ENCODE measurements at places on chromosomes 2 and 18.

- no peak for DNase-seq
Measured at GRCh38 chr2:173716458-173717052, 248.6 kb downstream of the SP3 start.

DNA sequence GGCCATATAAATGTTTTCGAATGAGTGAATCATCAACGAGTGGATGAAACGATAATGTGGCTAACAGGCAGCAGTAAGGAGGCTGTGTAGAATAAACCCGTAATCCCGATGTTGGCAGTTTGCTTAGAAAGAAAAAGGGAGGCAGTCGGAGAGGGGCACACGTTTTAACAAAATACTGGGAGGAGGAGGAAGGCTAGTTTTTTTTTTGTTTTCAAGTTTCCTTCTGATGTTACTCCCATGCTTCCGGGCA is 476 bp upstream of the MSH2 start:
- DNase-seq, result no peak

DNA sequence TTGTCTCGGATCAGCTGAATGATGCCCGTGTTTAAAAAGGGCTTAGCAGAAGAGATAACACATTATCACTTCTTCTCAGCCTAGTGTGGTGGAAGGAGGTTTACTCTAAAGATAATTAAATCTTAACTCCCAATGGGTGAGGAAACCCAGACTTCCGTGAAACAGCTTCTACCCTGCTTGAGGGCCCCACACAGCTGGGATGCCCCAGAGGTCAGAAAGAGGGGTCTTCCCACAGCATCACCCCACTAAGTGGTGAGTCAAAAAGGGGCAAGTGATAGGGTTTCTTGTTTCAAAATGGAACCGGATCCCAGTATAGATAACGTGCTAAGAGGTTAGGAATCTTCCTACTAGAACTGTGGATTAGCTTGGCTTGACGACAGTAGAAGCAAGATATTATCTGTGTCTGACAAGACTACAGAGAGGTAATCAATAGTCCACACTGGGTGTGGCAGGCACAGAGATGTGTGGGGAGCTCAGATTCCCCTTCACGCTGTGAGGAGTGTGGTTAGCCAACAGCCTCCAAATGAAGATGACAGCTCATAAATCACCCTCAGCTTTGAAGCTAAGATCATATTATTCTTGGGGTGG is 129.6 kb upstream of the COPS8 start:
- no peak for DNase-seq

- DNase-seq, result no peak
Measured at GRCh38 chr18:10660179-10660884, 134.5 kb downstream of the NAPG start.

DNA sequence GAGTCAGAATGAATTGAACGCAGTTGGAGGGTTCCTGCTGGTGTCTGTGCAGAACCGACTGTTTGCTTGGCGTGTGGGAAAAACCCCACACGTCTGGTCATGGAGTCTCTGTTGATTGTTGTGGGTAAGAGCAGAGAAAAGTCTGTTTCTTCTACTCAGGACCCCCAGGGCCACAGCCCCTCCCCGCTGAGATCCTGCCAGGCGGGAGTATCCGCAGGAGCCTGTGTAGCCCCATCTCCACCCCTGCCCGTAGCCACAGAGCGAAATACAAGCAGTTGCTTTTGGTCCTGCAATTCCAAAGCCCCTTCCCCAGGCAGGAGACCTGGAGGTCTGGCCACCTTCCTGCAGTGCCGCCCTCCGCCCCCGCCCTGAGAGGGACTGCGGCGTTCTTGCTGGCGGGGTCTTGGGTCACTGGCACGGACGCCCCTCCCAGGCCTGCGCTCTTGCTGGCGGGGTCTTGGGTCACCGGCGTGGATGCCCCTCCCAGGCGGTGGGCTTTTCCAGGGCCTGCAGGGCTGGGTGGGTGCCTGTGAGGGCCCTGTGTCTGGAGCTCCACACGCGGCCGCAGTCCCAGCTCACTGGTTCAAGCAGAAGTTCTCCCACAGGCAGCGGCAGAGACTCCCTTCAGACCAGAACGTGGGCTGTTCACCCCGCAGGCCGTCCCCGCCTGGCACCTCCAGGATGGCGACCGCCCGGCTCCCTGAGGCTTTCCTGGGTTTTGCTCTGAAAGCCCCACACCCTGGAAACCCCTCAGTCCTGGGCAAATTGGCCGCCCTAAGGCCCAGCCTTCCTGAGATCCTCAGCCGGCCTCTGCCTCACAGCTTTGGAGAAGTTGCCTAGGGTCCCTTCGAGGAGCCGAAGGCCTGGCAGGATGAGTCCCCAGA is 76.0 kb upstream of the CTDP1 start:
- no peak for DNase-seq

GRCh38 chr2:54789878-54790277 is 66.4 kb downstream of the EML6 start:
- DNase-seq, result no peak

DNA sequence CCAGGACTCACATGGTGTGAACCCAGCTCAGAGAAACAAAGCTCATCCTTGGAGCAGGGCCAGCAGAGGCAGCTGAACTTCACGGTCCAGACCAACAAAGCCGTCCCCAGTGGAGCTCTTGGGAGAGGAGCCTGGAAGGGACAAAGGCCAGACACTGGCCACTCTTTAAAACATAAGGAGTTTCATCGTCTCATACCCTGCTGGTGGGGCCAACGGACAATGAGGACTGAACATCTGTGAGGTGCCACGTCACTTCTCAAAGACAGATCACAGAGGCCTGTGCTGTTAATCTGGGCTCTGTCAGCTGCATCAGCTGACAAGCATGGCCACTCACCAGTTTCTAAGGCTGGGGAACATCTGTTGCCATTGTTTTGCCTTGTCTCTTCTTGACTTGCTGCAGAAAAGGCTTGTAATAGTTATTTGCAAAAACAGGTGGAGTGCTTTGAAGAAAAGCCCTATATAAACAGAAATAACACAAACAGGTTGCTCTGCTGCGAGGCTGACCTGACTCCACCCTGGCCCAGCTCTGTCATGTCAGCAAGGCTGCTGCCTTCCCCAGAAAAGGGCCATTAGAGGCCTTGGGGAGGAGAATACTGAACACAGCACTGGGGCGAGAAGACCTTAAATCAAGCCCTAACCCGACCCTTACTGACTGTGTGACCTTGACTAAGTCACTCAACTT is 68.1 kb upstream of the DAPL1 start:
- no peak for DNase-seq

DNA sequence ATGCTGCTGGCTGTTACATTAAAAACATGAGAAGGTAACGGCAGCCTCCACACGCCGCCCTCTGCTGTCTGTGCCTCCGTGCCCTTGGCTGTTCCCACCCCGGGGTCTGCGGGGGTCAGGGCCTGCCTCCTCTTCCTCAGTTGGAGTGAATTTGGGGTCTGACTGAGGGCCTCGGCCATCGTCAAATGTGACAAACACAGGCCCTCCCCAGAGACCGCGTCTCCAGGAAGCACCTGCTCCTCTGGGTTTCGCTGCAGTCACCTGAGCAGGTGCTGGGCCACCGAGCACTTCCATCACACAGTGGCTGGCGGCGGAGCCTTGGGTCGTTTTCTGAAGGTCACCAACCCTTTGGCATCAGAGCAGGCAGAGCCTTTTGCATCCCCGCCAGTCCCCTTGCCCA is 70.9 kb downstream of the NFATC1 start:
- no peak for DNase-seq

- no peak for DNase-seq
Measured at GRCh38 chr18:64717026-64717425, 568.1 kb upstream of the LINC00305 start.

DNA sequence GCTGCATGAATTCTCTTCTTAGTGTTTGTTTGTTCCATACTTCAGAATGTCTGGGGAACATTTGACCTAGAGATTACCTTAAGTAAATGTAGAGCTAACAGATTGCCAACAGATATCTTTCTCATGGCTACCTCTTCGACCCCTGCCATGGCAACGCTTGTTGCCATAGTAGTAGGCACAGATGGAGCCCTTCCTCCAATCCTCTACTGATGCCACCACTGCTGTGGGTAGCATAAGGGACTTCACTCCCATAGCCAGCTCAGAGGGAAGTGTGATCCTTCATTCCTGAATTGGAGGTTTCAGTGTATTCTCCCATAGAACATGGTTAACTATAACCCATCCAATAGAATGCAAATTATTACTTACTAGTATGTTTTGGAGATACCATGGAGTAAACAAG is 543.6 kb upstream of the NRP2 start:
- no peak for DNase-seq

DNA sequence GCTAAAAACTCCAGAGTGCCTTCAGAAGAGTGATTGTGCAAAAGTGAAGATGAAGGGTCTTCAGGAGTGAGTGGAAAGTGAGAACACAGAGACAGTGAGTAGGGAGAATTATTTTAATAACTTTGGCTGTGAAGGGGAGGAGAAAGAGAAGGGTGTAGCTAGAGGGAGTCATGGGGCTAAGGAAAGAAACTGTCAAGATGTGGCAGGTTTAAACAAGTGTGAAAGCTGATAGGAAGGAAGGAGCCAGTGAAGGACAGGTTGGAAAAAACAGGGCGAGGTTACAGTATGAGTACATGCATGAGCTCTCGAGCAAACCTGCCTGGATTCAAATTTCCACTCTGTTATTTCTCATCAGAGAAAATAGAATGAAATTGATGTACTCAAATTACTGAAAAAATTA is 17.8 kb downstream of the IL1F10 start:
- DNase-seq, result no peak

DNA sequence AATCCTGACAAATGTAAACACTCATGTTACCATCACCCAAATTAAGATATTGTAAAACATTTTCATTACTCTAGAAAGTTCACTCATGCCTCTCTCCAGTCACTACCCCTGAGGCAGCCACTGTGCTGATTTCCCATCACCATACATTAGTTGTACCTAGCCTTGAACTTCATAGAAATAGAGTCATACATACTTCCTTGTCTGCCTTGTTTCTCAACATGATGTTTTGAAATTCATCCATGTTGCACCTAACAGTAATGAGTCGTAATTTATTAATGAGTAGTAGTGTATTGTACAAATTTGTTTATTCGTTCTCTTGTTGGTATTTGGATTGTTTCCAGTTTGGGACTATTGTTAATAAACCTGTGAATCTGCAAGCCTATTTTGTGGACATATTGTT is 49.0 kb upstream of the TWSG1 start:
- DNase-seq, result no peak

DNA sequence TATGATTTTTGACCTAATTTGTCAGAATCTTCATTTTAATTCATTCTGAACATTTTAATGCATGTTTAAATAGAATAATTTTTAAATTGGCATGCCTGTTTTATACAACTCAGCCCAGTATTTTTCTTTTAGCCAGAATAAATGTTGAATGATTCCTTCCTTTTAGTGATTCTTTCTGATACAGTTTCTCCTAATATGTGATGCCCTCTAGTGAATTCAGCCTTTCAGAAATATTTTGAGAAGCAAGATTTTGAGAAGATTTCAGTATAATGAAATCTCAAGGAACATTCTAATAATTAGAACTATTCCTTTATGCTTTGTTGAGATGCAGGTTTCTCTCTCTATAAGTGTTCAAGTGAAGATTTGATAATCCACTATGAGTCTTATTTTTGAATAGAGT is 28.5 kb downstream of the LCLAT1 start:
- DNase-seq, result no peak

- DNase-seq, result no peak
Measured at GRCh38 chr2:240226672-240227537, 86.4 kb upstream of the OTOS start.

- DNase-seq, result no peak
Measured at GRCh38 chr2:18630541-18630940, 41.2 kb upstream of the NT5C1B start.

GRCh38 chr2:98472132-98472650 is 27.5 kb downstream of the INPP4A start:
- DNase-seq, result no peak

DNA sequence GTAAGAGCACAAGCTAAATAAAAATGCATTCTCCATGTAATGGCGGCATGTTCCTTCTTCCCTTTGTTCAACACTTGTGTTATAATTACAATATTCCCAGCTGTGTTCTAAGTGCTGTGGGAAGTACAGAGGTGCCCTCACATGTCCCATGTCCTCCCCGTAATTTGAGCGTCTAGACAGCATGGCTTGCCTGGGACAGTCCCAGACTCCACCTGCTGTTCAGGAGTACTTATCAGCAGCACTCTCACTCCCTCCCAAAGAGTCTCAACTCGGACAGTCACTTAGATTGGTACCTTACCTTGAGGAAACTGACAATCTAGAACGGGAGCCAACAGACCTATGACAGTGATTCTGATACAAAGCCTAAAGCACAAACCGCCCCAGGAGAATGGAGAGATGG is 370.5 kb downstream of the EIPR1 start:
- DNase-seq, result no peak

DNA sequence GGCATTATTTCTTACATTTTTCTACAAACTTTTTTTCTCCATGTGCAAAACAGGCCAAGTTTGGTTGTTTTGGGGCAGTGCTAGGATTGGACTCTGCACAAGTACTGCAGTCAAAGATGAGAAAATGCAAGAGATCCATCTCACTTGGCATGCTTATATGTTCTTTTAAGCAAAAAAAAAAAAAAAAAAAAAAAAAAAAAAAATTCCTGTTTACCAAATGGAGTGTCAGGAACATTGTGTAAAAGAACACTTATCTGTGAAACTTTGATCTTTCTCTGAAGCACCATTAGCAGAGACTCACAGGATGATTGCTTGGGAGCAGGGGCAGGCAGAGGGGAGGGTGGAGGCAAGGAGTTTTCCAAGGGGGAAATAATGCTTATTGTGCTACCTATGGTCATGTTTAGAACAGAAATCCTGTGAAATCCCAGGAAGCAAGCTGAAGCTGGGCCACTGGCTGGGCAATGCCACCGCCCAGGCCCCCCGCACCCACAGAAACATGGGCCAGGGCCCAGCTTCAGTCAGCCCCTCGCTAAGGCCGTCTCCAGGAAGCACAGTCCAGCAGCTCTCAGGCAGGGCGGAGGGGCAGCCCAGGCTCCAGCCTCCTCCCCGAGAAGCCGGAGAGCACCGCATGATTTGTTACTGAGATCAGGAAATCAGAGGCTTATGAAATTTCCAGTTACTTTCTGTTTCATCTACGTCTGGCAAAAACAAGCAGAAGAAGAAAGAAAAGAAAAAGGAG is 229.4 kb downstream of the ZNF516 start:
- no peak for DNase-seq

DNA sequence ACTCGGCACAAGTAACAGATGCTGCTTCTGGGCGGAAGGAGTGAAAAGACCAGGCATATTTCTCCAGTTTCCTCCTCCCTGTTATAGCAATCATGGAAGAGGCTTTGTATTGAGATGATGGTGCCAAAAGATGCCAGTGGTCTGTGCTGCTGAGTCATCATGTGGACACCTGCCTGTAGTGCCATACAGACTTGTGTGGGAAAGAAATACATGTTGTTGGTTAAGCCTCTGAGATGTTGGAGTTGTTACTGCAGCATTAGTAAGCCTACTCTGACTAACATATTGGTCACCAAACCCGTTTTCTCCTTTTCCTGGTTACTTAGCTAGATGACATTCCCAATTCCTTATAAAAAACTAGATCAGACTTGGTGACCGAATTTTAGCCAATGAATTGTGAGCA is 356.9 kb downstream of the ZNF521 start:
- no peak for DNase-seq

- DNase-seq, result no peak
Measured at GRCh38 chr2:197445746-197446145, 7.6 kb upstream of the COQ10B start.

GRCh38 chr18:9070212-9070611 is 32.3 kb upstream of the NDUFV2 start:
- no peak for DNase-seq

GRCh38 chr2:201937343-201937742 is 96.3 kb upstream of the FZD7 start:
- DNase-seq, result no peak

Measured in HL-60 (cell line).